Mucosa of gallbladder (tissue), 1 donor: ENCODE measurements at places on chromosomes 2 and 18. TPM values are rescaled to one million over a fixed set of nuclear protein-coding genes. Genes with fewer than 3 reads are reported as not detected.

SCN2A gene
- total RNA-seq, result 1.7 TPM

DNA sequence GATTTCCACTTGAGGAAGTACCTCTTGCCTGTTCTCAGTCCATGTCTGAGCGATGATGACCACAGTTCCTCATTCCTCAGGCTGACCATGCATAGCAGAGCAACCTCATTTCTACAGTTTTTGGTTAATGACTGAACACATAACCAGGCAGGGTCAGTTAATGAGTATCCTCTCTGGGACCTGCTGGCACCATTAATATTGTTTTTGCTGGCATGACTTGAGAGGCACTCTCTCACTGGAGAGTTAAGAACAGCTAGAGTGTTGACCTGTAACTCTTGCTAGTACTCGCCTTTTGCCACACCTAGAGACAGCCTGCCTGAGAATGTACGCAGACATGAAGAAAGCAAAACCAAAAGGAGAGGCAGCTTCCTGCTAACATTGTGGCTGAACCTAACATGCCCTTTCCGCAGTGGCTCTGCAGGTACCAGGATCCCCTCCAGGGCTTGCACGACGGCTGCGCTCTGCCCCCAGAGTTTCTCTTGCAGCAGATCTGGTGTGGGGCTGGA lies 23.9 kb downstream of the PECR start:
- DNase-seq, result peak; percentile 87

- DNase-seq, result no peak
Measured at GRCh38 chr18:25651553-25651952, 299.6 kb upstream of the ZNF521 start.

- DNase-seq, result no peak
Measured at GRCh38 chr2:73766994-73767393, 12.9 kb downstream of the DUSP11 start.
